ENCODE measurements at places on chromosomes 2 and 18.

DNA sequence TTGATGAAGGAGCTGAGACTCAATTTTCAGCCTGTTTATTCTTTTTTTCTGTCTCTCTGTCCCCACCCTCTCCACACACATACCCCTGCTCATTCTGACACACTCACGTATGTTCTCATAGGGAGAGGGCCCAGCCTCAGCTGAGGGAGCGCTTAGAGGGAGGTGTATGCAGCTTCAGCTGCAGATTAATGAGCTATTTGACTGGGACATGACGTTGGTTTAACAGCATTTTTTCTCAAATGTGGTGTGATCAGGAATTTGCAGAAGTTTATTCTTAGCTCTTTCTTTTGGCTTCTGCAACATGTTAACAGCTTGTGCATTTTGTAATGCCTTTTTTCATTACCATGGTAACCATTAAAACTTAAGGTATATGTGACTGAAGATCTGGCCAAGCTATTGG lies 1547.1 kb upstream of the PIK3C3 start:
- DNase-seq, result no peak

GRCh38 chr2:46267616-46268015 lies 29.6 kb upstream of the EPAS1 start:
- no peak for DNase-seq

GRCh38 chr18:56445422-56445821 lies 193.0 kb downstream of the TXNL1 start:
- peak; percentile 47 for DNase-seq

DNA sequence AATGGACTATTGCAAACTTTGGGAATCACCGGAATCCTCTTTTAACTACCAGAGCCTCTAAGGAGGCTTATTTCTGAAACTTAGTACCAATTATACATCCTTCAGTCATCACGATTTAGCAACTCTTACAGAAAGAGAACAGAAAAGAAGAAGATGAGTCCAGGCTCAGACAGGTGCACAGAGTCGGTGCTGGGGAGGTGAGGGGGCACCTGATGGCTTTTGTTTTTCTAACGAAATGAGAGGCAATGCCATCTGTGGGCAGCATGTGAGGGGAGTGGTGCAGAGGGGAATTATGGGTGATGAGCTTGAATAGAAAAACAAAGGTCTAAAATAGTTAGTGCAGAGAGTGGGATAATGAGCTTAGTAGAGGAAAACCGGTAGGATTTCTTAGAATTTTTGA lies 522.6 kb downstream of the CMPK2 start:
- DNase-seq, result no peak

GRCh38 chr2:165067643-165068486 lies 112.5 kb upstream of the SLC38A11 start:
- DNase-seq, result no peak

DNA sequence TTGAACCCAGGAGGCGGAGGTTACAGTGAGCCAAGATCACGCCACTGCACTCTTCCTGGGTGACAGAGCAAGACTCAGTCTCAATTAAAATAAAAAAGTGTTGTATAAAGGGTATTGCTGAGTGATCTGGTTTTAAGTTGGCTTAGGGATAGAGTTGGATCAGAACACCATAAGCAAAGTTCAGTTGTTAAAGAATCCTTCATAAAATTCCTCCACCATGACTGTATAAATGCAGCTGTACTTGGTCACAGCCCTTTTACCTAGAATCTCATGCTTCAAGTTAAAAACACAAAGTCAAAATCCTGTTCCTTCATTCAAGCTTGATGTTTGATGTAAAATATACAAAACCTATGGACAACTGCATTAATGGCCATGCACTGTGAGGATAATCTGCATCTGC lies 33.4 kb upstream of the PNO1 start:
- DNase-seq, result no peak

DNA sequence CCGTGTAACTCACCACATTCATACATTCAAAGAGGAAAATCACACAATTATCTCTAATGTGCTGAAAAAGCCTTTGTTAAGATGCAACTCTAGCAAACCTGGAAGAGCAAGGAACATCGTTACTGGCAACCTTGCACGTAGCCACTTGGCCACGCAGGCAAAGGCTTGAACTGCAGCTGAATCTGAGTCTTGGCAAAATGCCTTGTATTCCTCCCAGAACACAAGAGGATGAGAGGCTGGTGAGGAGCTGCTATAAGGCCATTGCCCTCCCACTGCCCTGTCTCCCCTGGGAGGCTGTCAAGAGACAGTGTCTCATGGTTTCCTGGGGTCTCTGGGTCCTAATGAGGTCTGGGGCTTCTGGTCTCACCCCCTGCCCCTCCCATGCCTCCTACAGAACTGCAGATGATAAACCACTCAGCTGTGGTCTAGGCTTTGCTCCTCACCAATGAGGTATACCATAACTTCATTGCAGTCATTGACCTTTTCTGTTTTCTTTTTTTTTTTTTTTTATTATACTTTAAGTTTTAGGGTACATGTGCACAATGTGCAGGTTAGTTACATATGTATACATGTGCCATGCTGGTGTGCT lies 141.4 kb downstream of the SPP2 start:
- DNase-seq, result no peak

DNA sequence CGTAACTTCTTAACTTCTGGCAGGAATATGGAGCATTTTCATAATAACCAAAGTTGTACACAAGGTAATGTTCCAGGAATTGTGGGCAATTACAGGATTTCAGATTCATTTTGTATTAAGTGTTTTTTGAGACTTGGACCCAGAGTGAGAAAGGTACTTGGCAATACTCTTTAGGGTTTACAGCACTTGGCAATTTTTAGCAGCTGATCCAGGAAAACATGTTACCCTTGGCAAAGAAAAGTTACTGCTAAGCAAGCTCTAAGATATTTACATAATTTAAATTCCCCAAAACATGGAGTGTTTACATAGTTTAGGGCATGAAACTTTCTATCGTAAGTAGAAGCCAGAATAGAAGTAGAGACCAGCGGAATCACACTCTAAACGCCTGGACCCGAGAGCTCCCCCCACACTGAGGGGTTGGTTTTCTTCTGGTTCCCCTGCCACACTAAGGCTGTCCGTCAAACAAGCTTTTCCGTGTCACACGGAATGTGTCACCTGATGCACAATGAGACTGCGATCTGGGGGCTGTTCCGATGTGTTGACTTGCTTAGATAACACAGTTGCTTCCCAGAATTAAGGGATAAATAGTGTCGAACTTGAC lies 177.1 kb downstream of the PTGR3 start:
- DNase-seq, result no peak

DNA sequence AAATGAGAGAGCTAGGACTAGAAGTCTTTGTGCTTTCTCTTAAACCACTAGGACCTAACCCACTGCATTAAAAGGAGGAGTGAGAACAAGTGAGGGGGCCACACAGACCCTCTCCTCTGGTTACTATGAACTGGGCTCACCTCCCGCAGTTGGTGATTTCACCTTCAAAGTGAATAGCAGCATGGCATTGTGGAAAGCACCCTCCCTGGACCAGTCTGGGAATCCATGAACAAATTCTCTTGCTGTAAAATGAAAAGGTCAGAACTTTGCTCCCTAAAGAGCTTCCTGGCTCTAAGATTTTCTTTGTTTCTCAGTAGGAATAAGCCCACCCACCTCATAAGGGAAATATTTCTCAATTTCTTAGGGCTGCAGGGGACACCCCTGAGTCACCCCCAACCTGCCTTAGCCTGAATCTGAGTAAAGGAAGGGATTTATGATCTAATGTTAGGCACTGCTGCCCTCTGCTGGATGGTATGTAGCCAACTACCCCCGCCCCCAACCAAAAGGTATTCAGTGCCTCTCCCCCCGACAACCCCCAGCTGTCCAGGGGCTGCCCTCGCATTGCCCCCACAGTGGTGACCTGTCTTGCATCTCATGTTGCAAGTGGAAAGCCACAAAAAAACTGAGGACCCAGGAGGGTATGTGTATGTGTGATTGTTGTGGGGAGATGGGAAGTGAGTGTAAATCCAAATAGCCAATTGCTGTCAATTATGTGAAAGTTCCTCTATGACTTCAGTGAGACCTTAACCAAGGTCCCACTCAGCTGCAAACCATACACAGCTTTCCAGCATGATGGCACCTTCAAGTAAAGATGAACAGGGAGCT lies 230.9 kb upstream of the SLC14A2 start:
- DNase-seq, result peak; percentile 77

DNA sequence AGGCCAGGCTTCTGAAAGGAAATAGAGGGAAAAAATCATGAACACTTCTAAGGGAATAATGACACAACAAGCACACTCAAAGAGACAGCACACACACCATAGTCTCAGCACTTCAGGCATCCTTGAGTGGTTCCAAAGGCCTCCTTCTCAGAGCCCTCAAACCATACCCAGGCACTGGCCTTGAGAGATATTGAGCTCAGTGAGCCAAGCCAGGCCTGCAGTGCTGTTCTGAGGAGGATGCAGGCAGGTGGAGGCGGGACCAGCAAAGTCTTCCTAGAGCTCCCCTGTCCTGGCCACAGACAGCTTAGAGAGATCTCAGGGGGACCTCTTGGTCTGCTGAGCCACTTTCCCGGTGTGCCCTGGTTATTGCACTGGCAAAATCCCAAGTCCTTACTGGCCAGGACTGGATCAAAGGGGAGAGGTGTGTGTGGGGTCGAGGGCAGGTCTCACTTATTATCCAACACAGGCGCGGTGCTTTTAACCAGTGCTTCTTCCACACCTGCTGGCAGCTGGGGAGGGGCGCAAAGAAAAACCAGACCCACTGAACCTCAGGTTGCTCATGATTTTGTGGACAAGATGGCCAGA lies 86.8 kb upstream of the HAAO start:
- no peak for DNase-seq

DNA sequence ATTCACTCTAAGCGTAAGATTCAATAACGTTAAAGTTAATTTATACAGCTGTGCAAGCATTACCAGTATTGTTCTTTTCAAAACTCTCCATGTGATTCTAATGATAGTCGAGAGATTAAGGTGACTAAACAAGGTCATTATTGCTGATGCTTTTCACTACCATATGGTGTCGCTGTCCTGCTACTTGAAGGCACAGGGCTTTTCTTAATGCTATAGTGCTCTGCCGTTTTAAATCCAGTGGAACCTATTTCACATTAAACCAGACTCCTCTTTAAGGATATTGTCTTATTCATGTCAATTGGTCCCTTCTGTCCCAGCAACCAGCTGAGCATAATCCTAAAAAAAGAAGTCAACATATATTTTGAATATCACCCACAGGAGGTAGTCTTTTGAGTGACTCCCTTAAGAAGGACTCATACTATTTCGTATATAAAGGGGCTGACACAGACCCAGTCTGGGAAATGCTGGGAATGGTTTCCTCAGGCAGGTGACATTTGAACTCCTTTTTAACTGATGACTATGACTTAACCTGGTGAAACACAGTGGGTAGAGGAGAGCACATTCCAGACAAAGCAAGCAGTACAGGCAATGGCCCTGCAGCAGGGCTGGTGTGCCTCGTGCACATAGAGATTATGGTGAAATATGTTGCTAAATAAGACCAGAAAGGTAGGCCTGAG lies 53.9 kb upstream of the CYTIP start:
- peak; percentile 54 for DNase-seq

DNA sequence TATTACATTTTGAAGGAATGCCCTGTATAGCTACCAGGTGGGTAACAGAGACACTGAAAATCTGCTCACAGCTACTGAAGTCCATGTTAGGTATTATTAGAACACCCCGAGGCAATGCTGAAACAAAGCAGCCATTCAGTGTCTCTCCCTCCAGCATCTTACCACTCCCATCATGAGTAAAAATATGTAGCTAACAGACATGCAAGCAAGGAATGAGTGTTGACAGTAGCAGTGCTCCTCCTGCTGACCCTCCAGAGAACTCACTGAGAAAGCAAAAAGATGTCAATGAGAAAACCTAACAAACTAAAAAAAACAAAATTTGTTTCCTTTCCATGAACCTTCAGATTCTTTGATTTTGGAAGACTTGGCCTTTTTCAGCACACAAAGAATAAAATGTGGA lies 393.9 kb downstream of the LRRTM1 start:
- no peak for DNase-seq

GRCh38 chr2:121324601-121325000 lies 39.6 kb upstream of the TFCP2L1 start:
- no peak for DNase-seq

DNA sequence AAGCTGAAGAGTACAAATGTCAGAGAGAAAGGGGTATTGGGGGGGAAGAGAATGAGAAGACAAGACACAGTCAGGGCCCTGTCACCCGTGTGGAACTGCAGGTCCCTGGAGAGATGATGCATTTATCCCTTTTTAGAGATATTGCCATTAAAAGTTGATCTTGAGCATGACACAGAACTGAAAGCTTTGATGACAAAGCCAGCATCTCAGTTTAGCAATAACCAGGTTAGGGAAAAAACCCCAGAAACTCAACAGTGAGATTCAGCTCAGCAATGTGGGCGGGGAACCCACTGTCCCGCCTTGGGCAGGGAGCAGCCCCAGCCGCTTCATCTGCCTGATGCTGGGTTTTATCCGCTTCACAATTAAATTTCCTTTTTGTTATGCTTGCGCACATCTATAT lies 181.1 kb downstream of the NEDD4L start:
- peak; percentile 64 for DNase-seq

DNA sequence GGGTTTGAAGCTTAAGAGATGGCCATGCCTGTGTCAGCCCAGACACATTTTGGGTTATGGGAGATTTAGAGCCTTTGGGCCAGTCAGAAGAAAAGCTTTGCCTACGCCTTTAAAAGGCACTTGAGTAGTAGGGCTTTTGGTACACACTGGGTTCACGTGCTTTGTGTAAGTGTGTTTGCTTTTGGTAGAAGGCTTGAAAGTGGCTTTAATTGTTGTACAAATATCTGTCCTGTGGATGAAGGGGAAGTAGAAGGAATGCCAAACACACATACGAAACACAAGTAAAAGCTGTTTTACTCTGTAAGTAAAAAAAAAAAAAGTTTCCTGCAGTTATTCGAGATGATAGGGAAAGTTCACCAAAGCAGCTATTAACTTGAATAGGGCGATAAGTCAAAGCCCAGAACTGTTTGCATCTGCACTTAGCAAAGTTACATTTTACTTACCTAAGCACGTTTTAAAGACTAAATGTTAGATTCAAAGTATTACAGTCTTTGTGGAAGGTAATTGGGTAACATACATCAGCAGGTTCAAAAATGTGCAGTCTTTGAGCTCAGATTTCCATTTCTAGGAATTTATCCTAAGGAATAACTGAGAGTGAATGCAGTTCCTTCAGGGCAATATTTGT lies 75.4 kb downstream of the STK25 start:
- DNase-seq, result no peak

GRCh38 chr2:235270291-235270690 lies 223.6 kb upstream of the AGAP1 start:
- DNase-seq, result no peak

DNA sequence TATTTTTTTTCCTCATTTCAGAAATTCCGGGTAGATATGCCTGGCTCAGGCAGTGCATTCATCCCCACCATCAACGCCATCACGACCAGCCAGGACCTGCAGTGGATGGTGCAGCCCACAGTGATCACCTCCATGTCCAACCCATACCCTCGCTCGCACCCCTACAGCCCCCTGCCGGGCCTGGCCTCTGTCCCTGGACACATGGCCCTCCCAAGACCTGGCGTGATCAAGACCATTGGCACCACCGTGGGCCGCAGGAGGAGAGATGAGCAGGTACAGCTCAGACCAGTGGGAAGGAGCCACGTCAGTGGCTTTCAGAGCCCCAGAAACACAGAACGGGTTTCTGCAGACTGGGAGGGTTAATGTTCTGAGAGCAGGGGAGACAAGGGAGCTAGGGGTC lies 11.4 kb downstream of the FOSL2 start:
- DNase-seq, result no peak

GRCh38 chr2:126703311-126703710 lies 47.4 kb downstream of the GYPC start:
- no peak for DNase-seq

GRCh38 chr18:7206217-7206616 lies 24.7 kb upstream of the LRRC30 start:
- DNase-seq, result no peak

Measured in suppressor macrophage treated with lipopolysaccharide for 4 hours (primary cell).